Psoas muscle (tissue), 8 donors: ENCODE measurements at places on chromosomes 1 and 21. TPM values are rescaled to one million over a fixed set of nuclear protein-coding genes. Genes with fewer than 3 reads are reported as not detected.

The GFI1 gene
- 0.17 TPM for total RNA-seq

GRCh38 chr1:42690477-42691156 lies 8.4 kb downstream of the YBX1 start:
- no peak overlapping the region for H3K4me3 ChIP-seq
- H3K27me3 ChIP-seq, result no peaks in the 10 kb centered on the region
- H3K36me3 ChIP-seq, result peaks cover 3% of the 10 kb centered on the region
- H3K27ac ChIP-seq, result no peak overlapping the region
- peaks cover 82% of the 10 kb centered on the region for H3K4me1 ChIP-seq
- DNase-seq, result no peak

DNA sequence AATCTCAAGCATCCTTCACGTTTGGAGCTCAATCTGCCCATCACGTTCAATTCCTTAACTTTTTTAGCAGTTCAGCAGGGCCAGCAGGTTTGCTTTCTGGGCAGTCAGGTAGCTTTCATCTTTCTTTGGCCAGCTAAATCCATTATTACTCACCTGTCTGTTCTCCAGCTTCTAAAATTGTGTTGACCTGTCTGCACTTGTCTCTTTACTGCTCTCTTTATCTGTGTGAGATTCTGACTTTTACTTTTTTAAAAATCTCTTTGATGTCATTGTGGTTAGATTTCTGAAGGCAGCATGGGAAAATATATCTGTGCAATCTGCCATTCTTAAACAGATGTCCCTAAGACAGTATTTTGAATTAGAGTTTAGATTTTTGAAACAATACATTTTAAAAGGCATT lies 24.9 kb upstream of the CYYR1 start:
- H3K27ac ChIP-seq, result no peak overlapping the region
- no peak overlapping the region for H3K4me3 ChIP-seq
- no peaks in the 10 kb centered on the region for H3K27me3 ChIP-seq
- H3K4me1 ChIP-seq, result no peaks in the 10 kb centered on the region
- H3K36me3 ChIP-seq, result no peaks in the 10 kb centered on the region

DNA sequence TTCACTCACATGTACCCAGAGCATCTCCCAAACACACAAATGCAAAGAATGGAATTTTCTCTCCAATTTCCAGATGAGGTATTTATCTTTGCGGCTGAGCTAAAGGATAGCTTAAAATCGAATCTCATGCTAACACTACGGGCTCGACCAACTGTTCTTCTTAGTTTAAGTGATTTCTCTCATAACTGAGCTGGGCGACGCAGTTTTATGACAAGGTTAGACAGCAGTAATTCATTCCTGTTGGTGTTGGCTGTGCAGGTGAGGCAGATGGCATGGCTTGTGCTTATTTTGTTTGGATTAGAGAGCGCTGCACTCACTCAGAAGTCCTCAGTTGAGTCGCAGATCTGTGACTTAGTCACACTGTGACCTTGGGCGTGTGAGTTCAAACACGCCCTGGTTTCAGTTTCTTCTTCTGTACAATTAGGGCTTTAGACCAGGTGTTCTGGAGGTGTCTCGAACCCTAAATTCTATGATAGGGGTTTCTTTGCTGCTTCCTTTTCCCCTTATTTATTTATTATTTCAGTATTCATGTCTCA lies 41.5 kb upstream of the MRPS6 start:
- no peak overlapping the region for H3K4me3 ChIP-seq
- no peaks in the 10 kb centered on the region for H3K27me3 ChIP-seq
- H3K4me1 ChIP-seq, result no peaks in the 10 kb centered on the region
- no peak overlapping the region for H3K27ac ChIP-seq
- H3K36me3 ChIP-seq, result no peaks in the 10 kb centered on the region

- DNase-seq, result peak; percentile 55
- peak overlapping the region; percentile 46 for H3K27ac ChIP-seq
- H3K27me3 ChIP-seq, result peaks cover 53% of the 10 kb centered on the region
- no peaks in the 10 kb centered on the region for H3K4me1 ChIP-seq
Measured at GRCh38 chr1:231039161-231040018, 664 bp downstream of the FAM89A start.

GRCh38 chr1:179742717-179743678 lies at the start of gene FAM163A:
TSS of gene FAM163A (plus strand) at chr1:179743291. CDS start at chr1:179813098, 69,807 bp downstream.
- peaks cover 17% of the 10 kb centered on the region for H3K4me1 ChIP-seq
- no peak within 1 kb of the TSS for H3K27ac ChIP-seq
- no peak for DNase-seq
- no peaks in the 10 kb centered on the region for H3K36me3 ChIP-seq
- peak within 1 kb of the TSS; percentile 51 for H3K4me3 ChIP-seq

The FAAH gene
- 7.3 TPM for total RNA-seq

The NVL gene
- total RNA-seq, result 6.3 TPM

The FAM72C gene
- total RNA-seq, result 0.13 TPM

The PADI2 gene
- total RNA-seq, result 956 TPM

The RPL11 gene
- total RNA-seq, result 486 TPM

The OR10K2 gene
- total RNA-seq, result not detected

DNA sequence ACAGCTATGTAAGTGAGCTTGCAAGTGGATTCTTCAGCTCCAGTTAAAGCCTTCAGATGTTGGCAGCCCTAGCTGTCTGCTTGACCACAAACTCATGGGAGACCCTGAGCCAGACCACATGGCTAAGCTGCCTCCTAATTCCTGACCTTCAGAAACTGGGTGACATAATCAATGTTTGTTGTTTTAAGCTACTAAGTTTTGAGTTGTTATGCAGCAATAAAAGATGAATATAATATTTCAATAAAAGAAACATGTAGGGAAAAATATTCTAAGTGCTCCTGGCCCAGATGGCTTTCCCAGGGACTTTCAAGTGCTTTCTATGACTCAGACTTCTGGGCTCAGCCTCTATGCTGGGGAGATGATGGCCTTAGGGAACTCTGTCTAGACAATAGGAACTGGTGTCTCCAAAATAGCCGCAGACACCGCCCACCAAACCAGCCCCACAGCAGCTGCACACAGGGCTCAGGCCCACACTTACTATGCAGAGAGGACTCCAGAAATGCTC lies 20.3 kb upstream of the AZIN2 start:
- H3K4me3 ChIP-seq, result no peak overlapping the region
- DNase-seq, result peak; percentile 81
- no peaks in the 10 kb centered on the region for H3K36me3 ChIP-seq
- H3K27ac ChIP-seq, result no peak overlapping the region

GRCh38 chr1:240465531-240465940 lies 146.4 kb downstream of the GREM2 start:
- DNase-seq, result no peak
- no peak overlapping the region for H3K27ac ChIP-seq
- H3K27me3 ChIP-seq, result no peaks in the 10 kb centered on the region
- H3K36me3 ChIP-seq, result no peaks in the 10 kb centered on the region

DNA sequence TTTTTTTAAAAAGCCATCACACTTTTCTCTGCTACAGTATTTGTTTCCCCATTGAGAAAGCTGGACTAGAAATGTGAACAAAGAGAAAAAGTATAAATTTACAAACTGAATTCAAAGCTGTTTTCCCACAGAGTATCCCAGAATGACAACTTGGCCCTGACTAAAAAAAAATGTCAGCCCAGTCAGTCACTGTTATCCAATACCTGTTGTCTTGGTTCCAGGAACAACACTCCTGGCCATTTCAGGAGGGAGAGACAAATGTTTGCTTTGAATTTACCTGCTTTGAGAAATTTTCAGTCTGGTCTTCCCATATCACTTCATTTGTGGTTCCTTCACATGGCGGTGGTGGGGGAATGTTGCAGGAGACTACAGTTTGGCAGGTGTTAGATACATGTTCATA lies 46.2 kb downstream of the COLGALT2 start:
- H3K36me3 ChIP-seq, result no peaks in the 10 kb centered on the region
- H3K27ac ChIP-seq, result no peak overlapping the region
- no peak overlapping the region for H3K4me3 ChIP-seq
- peaks cover 7% of the 10 kb centered on the region for H3K4me1 ChIP-seq
- H3K27me3 ChIP-seq, result no peaks in the 10 kb centered on the region

The FAM72A gene
- total RNA-seq, result not detected

DNA sequence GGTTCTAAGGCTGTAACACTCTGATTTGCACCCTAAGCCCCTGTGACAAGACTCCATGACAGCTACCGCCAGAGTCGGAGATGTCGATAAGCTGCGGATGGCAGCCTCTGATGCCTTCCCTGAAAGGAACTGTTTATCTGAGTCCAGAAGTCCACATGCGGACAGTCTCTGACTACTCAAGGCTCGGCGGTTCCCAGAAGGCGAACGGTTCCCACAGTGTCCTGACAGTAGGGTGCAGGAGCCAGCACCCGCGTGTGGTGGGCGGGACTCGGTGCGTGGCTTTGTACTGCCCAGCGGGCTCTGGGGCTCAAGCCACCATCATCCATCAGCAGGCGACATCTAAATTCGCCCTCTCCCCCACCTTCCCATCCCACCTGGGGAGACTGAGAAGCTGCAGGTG lies 30.7 kb downstream of the LRP8 start:
- H3K27ac ChIP-seq, result no peak overlapping the region
- H3K4me3 ChIP-seq, result no peak overlapping the region
- no peaks in the 10 kb centered on the region for H3K27me3 ChIP-seq
- H3K4me1 ChIP-seq, result peaks cover 3% of the 10 kb centered on the region

The PTGER3 gene
- 0.28 TPM for total RNA-seq

GRCh38 chr1:245763873-245764331 lies 609.1 kb downstream of the KIF26B start:
- no peaks in the 10 kb centered on the region for H3K4me1 ChIP-seq
- no peak overlapping the region for H3K4me3 ChIP-seq
- no peaks in the 10 kb centered on the region for H3K36me3 ChIP-seq
- H3K27ac ChIP-seq, result no peak overlapping the region

DNA sequence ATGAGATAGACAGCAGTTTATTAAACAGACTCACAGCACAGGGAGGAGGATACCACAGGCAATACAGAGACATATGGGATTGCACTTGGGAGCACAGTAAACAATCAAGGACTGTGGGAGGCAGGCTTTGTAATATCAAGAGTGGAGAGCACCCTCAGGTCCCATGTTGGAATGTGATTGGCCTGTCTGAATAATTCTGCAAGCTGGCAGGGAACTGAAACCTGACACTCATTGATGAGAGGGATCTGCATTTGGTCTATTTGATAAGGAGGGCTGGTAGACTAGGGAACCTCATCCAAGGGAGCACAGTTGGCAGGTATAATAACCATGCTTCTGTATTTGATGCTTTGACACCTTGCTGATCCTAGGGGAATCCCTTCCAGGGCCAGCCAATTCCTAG lies 69.9 kb upstream of the PRMT6 start:
- no peak overlapping the region for H3K4me3 ChIP-seq
- DNase-seq, result no peak
- H3K27ac ChIP-seq, result no peak overlapping the region
- H3K27me3 ChIP-seq, result no peaks in the 10 kb centered on the region
- no peaks in the 10 kb centered on the region for H3K4me1 ChIP-seq

The PGBD5 gene
- total RNA-seq, result 7.0 TPM

DNA sequence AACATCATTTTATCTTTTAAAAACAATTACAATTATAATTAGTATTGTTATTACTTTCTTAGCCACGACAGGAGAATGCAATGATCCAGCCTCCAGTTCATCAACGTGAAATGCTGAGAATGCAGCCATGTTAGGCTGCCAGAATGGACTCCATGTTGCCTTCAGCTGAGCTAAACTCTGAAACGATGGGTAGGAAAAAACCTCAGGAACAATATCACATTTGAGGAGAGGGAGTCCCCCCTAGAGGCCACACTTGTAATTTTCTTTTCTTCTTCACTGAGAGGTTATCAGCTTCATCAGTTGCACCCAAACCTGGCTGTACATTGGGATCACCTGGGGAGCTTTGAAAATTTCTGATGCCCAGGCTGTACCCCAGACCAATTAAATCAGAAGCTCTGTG lies 34.6 kb upstream of the DNAH14 start:
- H3K36me3 ChIP-seq, result no peaks in the 10 kb centered on the region
- H3K4me1 ChIP-seq, result no peaks in the 10 kb centered on the region

The NOS1AP gene
- 0.38 TPM for total RNA-seq

DNA sequence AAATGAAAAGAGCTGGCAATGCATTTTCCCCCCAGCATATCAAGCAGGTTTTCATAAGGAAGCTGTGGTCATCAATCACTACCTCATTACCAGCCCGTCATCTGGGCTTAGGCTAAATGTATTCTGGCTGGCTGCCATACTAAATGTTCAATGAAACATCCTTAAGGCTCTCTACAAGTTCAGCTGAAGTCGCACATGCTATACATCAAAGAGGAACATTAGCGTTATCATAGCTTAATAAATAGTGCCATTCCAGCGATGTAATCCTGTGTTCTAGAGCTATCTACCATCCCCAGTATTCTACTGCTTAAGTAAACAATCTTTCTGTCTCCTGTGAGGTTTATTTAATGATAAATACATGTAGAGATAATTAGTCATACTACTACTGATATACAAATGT lies 288.8 kb downstream of the DPYD start:
- H3K27me3 ChIP-seq, result no peaks in the 10 kb centered on the region
- H3K36me3 ChIP-seq, result no peaks in the 10 kb centered on the region

The BARHL2 gene
- total RNA-seq, result not detected

DNA sequence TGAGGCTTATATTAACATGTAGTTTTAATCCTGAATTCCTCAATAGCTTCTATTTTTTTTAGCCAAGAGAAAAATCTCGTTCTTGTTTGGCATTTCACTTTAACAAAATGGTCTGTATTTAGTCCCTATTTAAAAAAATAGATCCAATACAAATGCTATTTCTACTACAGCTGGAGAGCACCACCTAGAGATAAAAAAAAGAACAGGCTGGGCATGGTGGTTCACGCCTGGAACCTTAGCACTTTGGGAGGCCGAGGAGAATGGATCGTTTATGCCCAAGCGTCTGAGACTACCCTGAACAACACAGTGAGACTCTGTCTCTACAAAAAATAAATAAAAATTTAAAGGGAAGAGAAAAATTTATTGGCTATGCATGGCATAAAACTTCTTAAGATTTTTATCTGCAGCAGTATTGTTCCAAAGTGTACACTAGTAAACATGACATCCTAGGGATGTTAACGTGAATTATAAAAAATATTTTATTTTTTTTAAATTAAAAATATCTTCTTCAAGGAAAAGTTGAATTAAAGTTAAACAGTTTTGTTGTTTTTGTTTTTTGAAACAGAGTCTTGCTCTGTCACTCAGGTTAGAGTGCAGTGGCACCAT lies 4.4 kb downstream of the ST7L start:
- peaks cover 12% of the 10 kb centered on the region for H3K4me1 ChIP-seq
- H3K27me3 ChIP-seq, result no peaks in the 10 kb centered on the region
- H3K4me3 ChIP-seq, result no peak overlapping the region
- peaks cover 66% of the 10 kb centered on the region for H3K36me3 ChIP-seq
- no peak for DNase-seq

The PM20D1 gene
- not detected for total RNA-seq

GRCh38 chr1:197302775-197303174 lies 34.7 kb downstream of the CRB1 start:
- H3K4me1 ChIP-seq, result no peaks in the 10 kb centered on the region
- no peaks in the 10 kb centered on the region for H3K27me3 ChIP-seq
- DNase-seq, result no peak
- no peak overlapping the region for H3K27ac ChIP-seq
- no peak overlapping the region for H3K4me3 ChIP-seq

DNA sequence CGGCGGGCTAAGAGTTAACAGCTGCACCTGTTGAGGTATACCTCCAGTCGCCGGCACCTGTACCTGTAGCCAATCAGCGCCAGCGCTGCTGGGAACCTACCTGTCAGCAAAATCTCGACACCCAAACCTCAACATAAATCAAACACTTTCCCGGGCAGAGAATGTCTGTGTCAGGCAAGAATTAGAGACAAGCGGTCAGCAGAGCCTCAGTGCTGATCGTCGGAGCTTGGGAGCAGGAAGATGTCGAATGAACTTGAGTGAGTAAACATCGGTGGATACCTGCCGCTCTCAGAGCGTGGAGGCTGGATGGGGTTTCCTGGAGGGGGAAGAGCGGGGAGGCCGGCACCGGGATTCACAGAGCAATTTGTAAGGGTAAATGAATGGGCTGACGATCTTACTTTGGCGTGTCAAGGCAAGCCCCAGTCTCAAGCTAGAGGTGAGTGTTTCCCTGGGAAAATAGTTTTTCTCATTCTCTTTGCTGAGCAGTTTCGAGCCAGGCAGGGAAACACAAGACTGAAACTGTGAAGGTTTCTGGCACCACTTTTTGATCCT lies at the start of gene GRHL3:
Gene GRHL3 (plus strand): TSS at position 46 of the 552 bp plus-strand sequence. CDS start 195 bp downstream, at position 241.
- H3K27ac ChIP-seq, result peak within 1 kb of the TSS; percentile 31
- DNase-seq, result no peak
- no peak within 1 kb of the TSS for H3K4me3 ChIP-seq
- H3K4me1 ChIP-seq, result peaks cover 7% of the 10 kb centered on the region
